ENCODE measurements at places on chromosomes 5 and 9. TPM values are rescaled to one million over a fixed set of nuclear protein-coding genes. Genes with fewer than 3 reads are reported as not detected.

ANKRD20A1 gene
- 1.3 TPM for total RNA-seq

IFNA2 gene
- not detected for total RNA-seq

LRRC26 gene
- 1.5 TPM for total RNA-seq

PCDHAC2 gene
- total RNA-seq, result 3.5 TPM

PCDHA10 gene
- total RNA-seq, result not detected

ESM1 gene
- total RNA-seq, result not detected

C5orf58 gene
- total RNA-seq, result not detected

SLC34A3 gene
- 0.07 TPM for total RNA-seq

SPATA24 gene
- total RNA-seq, result 4.1 TPM

FAT2 gene
- total RNA-seq, result not detected

Data from A549 treated with RU486 at 1 μM for 4 hours (cell line).